ENCODE measurements at places on chromosomes 12 and 14. TPM values are rescaled to one million over a fixed set of nuclear protein-coding genes. Genes with fewer than 3 reads are reported as not detected.
A peak's percentile ranks its signal among the peaks of the same experiment; 100 is the strongest.

Gene MUCL1
- total RNA-seq, result not detected

Gene SERPINA10
- total RNA-seq, result 0.28 TPM

Gene EML5
- total RNA-seq, result 0.41 TPM

- no peaks in the 10 kb centered on the region for H3K27me3 ChIP-seq
- no peak for DNase-seq
- H3K4me1 ChIP-seq, result no peaks in the 10 kb centered on the region
- no peak overlapping the region for H3K27ac ChIP-seq
Observed at GRCh38 chr12:48078901-48079300, 27.0 kb downstream of the SENP1 start.

- H3K4me1 ChIP-seq, result no peaks in the 10 kb centered on the region
- no peak overlapping the region for H3K27ac ChIP-seq
- no peaks in the 10 kb centered on the region for H3K27me3 ChIP-seq
- no peak for DNase-seq
Observed at GRCh38 chr12:49079793-49080192, 10.0 kb upstream of the RHEBL1 start.

- no peaks in the 10 kb centered on the region for H3K27me3 ChIP-seq
- peaks cover 3% of the 10 kb centered on the region for H3K4me1 ChIP-seq
- H3K27ac ChIP-seq, result peak overlapping the region; percentile 64
- H3K36me3 ChIP-seq, result no peaks in the 10 kb centered on the region
- no peak overlapping the region for H3K4me3 ChIP-seq
Observed at GRCh38 chr14:95389471-95390011, 69.8 kb upstream of the CLMN start.

- no peaks in the 10 kb centered on the region for H3K36me3 ChIP-seq
- DNase-seq, result no peak
- no peaks in the 10 kb centered on the region for H3K4me1 ChIP-seq
- no peak overlapping the region for H3K4me3 ChIP-seq
- no peak overlapping the region for H3K27ac ChIP-seq
Observed at GRCh38 chr12:82517027-82517426, 158.7 kb downstream of the METTL25 start.

Gene ADCK1
- total RNA-seq, result 2.2 TPM

- no peak for DNase-seq
- no peaks in the 10 kb centered on the region for H3K27me3 ChIP-seq
- H3K36me3 ChIP-seq, result no peaks in the 10 kb centered on the region
- no peak overlapping the region for H3K27ac ChIP-seq
- peaks cover 13% of the 10 kb centered on the region for H3K4me1 ChIP-seq
Observed at GRCh38 chr12:124571556-124571955, 4.1 kb upstream of the NCOR2 start.

DNA sequence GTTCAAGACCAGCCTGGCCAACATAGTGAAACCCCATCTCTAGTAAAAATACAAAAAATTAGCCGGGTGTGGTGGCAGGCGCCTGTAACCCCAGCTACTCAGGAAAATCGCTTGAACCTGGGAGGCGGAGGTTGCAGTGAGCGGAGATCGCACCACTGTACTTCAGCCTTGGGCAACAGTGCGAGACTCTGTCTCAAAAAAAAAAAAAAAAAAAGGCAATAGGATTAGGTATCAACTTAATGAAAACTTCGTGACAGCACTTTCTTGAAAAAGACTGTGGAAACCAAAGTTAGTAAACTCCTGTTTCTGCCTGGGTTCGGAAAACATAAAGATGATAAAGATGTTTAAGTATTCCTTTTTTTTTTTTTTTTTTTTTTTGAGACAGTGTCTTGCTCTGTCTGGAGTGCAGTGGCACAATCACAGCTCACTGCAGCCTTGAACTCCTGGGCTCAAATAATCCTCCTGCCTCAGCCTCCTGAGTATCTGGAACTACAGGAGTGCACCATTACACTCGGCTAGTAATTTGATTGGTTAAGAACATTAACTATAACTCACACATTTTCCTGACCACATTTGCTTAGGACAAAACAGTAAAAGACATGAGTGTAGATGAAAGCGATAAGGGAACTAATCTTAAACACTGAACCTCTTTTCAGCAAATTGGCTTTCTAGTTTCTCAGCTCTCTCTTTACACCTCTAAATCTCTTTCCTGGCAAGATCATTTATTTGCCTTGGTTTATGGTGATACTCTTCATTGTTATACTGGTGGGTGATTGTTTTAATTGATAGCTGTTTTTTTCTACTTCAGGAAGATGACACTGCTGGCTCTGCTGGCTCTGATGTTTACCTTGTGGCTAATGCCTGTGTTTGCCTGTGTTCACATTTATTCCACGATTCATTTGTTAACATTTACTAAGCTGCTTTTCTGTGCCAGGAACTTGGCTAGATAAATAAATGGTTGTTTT lies 15.8 kb downstream of the HIF1A start:
- H3K4me1 ChIP-seq, result peaks cover 41% of the 10 kb centered on the region
- H3K27me3 ChIP-seq, result no peaks in the 10 kb centered on the region
- H3K36me3 ChIP-seq, result no peaks in the 10 kb centered on the region
- DNase-seq, result no peak
- no peak overlapping the region for H3K27ac ChIP-seq
- H3K4me3 ChIP-seq, result no peak overlapping the region

DNA sequence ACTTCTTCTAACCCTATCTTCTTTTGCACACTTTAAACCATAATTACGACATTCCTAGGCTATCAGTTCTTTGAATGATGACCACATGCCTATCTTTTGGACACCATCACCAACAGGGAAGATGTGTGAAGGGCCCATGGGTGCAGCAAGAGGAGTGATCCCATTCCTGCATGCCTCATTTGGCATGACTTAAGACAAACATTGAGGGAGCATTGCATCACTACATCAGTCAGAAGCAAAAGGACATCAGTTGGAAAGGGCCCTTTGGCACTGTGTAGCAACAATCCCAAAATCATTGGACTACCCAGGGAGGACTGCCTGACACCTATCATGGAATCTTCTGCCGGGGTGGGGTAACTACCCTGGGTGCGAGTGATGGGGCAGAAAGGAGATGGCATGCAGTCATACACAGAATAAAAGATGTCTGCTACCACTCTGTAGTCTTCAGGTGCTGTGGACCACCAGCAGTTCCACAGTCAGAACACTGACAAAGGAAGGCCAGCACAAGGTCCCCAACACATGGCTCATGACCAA lies 10.7 kb upstream of the TMBIM6 start:
- H3K4me3 ChIP-seq, result no peak overlapping the region
- no peaks in the 10 kb centered on the region for H3K27me3 ChIP-seq
- no peaks in the 10 kb centered on the region for H3K4me1 ChIP-seq
- no peaks in the 10 kb centered on the region for H3K36me3 ChIP-seq
- H3K27ac ChIP-seq, result no peak overlapping the region

GRCh38 chr14:29734732-29735131 lies 192.9 kb downstream of the PRKD1 start:
- no peak overlapping the region for H3K4me3 ChIP-seq
- no peak for DNase-seq
- H3K27ac ChIP-seq, result no peak overlapping the region
- no peaks in the 10 kb centered on the region for H3K4me1 ChIP-seq
- no peaks in the 10 kb centered on the region for H3K36me3 ChIP-seq

DNA sequence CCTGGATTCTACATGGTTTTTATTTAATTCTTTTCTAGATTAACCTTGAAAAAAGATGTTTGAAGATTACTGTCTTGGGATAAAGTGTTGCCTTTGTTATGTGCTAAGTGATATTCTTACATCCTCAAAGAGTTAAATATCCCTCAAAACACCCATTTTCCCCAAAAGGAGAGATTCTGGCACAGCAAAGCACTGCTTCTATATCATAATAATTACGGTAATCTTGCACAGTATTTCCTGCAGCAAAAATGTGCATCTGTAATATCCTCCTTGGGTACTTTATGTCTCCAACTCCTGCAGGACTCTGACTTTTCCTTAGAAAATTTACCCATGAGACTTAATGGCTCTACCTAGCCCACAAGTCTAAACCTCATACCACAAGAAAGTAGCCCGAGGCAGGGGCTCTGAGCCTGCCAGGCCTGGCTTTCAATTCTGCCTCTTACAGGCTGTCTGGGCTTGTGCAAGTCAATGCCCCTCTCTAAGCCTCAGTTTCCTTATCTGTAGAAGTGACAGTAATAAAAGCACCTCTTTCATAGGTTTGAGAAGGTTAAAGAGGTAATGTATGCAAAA lies 45.8 kb downstream of the SVOP start:
- no peak overlapping the region for H3K4me3 ChIP-seq
- H3K27ac ChIP-seq, result no peak overlapping the region
- H3K36me3 ChIP-seq, result no peaks in the 10 kb centered on the region
- no peaks in the 10 kb centered on the region for H3K4me1 ChIP-seq

- H3K27ac ChIP-seq, result no peak overlapping the region
- H3K4me3 ChIP-seq, result no peak overlapping the region
- DNase-seq, result no peak
- H3K4me1 ChIP-seq, result no peaks in the 10 kb centered on the region
- no peaks in the 10 kb centered on the region for H3K27me3 ChIP-seq
Observed at GRCh38 chr14:77219591-77219990, 38.0 kb downstream of the TMEM63C start.

Gene KRT77
- total RNA-seq, result not detected

GRCh38 chr14:68282479-68283377 lies 463.1 kb downstream of the RAD51B start:
- peaks cover 44% of the 10 kb centered on the region for H3K4me1 ChIP-seq
- DNase-seq, result no peak
- no peak overlapping the region for H3K27ac ChIP-seq
- no peaks in the 10 kb centered on the region for H3K27me3 ChIP-seq
- H3K4me3 ChIP-seq, result no peak overlapping the region

Gene APOF
- total RNA-seq, result not detected

Gene BBS10
- 9.3 TPM for total RNA-seq

DNA sequence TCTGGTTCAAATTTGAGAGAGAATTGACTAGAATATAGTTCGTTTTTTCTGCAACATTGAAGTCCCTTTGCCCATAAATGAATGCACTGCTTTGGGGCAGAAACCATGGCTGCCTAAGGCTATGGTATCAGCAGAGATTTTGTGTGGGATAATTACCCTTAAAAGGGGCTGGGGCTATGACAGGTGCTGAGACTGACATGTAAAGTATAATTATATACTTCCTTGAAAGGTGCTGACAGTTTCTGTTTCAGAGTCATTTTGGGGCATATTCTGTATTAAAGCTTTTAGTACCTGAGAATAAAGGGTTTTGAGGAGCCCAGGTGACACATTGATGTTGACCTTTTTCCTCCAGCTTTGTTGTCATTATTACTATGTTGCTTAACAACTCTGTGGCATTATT lies 150.3 kb upstream of the PTPRQ start:
- no peaks in the 10 kb centered on the region for H3K27me3 ChIP-seq
- no peak for DNase-seq
- H3K4me1 ChIP-seq, result no peaks in the 10 kb centered on the region
- H3K36me3 ChIP-seq, result no peaks in the 10 kb centered on the region

- H3K4me3 ChIP-seq, result no peak overlapping the region
- H3K36me3 ChIP-seq, result no peaks in the 10 kb centered on the region
- H3K27ac ChIP-seq, result no peak overlapping the region
- peaks cover 4% of the 10 kb centered on the region for H3K4me1 ChIP-seq
Observed at GRCh38 chr12:79954037-79954610, 19.2 kb upstream of the PPP1R12A start.

GRCh38 chr12:13599176-13599575 lies 382.2 kb downstream of the GRIN2B start:
- DNase-seq, result no peak
- no peaks in the 10 kb centered on the region for H3K4me1 ChIP-seq
- no peaks in the 10 kb centered on the region for H3K27me3 ChIP-seq
- no peak overlapping the region for H3K4me3 ChIP-seq
- no peak overlapping the region for H3K27ac ChIP-seq

DNA sequence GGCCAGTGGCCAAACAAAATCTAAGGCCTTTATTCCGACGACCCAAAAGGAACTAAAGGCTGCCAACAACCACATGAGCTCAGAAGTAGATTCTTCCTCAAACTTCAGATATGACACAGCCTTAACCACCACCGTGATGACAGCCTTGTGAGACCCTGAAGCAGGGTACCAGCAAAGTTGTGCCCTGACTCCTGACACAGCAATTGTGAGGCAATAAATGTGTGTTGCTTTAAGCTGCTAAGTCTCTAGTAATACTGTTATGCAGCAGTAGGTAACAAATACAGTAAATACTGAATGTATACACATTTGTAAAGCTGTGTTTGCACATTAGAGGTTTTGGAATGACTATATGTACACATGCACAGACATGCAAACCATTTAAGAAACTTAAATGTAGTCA lies 10.7 kb upstream of the SLC6A13 start:
- H3K27me3 ChIP-seq, result no peaks in the 10 kb centered on the region
- H3K36me3 ChIP-seq, result no peaks in the 10 kb centered on the region
- no peaks in the 10 kb centered on the region for H3K4me1 ChIP-seq

DNA sequence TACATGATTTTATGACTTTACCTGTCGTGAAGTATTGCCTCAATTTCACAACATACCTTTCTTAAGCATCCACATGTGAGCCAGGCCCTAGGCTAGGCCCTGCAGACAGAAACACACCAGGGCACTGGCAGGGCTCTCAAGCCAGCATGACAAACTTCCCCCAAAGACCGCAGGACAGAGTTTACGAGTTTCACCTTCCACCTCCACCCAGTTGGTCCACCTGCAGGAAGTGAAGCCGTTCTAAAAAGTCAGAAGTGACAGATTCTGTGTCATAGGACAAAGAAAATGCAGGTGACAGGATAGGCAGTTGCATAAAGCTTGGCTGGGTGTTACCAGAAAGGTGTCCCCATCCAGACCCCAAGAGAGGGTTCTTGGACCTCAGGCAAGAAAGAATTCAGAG lies 382.3 kb downstream of the PCNX1 start:
- H3K4me1 ChIP-seq, result peaks cover 11% of the 10 kb centered on the region
- no peak for DNase-seq
- H3K4me3 ChIP-seq, result no peak overlapping the region
- H3K27me3 ChIP-seq, result no peaks in the 10 kb centered on the region
- H3K27ac ChIP-seq, result no peak overlapping the region

Gene TRIM9
- 2.1 TPM for total RNA-seq

GRCh38 chr14:86796221-86797074 lies 1196.5 kb downstream of the GALC start:
- no peaks in the 10 kb centered on the region for H3K4me1 ChIP-seq
- H3K4me3 ChIP-seq, result no peak overlapping the region
- no peak for DNase-seq
- no peak overlapping the region for H3K27ac ChIP-seq
- H3K36me3 ChIP-seq, result no peaks in the 10 kb centered on the region

- no peak overlapping the region for H3K4me3 ChIP-seq
- H3K27me3 ChIP-seq, result no peaks in the 10 kb centered on the region
- no peak for DNase-seq
- no peak overlapping the region for H3K27ac ChIP-seq
Observed at GRCh38 chr12:118959348-118959747, 22.0 kb upstream of the SRRM4 start.

All from thoracic aorta (tissue), 2 donors.